ENCODE measurements at places on chromosomes 3 and 15.

DNA sequence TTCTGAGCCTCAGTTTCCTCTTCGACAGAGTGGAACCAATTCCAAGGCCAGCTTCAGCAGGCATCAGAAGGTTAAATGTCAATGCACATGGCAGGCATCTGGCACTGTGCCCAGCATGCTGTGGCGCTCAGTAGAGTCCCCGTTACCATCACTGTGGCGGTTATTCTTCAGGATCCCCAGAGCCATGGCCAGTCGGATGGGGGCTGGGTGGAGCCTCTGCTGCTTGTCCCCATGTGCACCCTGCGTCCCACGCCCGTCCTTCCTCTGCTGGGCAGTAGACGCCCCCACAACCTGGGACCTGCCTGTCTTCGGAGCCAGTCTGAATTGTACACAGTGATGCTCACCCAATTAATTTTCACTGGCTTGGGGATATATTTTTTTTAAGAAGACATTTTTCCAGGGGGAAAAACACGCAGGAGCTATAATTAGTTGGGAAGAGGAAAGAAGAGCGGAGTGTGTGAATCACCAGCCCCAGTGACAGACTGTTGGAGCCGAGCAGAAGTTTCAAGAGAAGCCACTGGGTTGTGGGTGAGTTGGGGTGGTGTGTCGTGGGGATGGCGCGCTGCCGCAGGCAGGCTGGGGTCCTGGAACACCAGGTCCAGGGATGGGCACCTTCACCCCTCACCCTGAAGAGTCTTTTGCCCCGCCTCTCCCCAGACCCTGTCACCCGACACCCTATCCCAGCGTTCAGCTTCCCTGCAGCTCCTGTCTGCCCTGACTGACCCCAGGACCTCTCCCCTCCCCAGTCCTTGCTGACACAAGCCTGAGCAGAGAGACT lies 26.8 kb upstream of the RPL29 start:
- DNase-seq: no peak

GRCh38 chr15:71083349-71083748 lies 31.9 kb upstream of the THSD4 start:
- no peak for DNase-seq

GRCh38 chr15:49620199-49620598 lies 419 bp downstream of the FAM227B start:
- no peak for DNase-seq

DNA sequence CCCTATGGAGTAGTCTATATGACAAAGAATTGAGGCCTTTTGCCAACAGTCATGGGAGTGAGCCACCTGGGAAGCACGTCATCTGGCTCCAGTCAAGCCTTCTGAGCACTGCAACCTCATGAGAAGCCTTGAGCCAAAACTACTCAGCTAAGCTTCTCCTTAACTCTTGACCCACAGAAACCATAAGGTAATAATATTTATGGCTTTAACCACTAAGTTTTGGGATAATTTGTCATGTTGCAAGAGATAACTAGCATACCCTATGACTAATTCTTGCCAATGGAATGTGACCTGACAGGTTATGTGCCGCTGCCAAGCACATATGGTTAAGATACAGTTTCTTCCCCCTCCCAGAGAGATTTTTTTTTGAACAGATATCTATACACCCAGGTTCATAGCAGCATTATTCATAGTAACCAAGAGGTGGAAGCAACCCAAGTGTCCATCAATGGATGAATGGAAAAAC lies 11.8 kb upstream of the SLC6A11 start:
- no peak for DNase-seq

- DNase-seq: no peak
Measured at GRCh38 chr15:79282371-79283251, at the start of gene ANKRD34C. ANKRD34C (plus strand) TSS chr15:79282722; CDS start chr15:79293285, 10,563 bp downstream.

DNA sequence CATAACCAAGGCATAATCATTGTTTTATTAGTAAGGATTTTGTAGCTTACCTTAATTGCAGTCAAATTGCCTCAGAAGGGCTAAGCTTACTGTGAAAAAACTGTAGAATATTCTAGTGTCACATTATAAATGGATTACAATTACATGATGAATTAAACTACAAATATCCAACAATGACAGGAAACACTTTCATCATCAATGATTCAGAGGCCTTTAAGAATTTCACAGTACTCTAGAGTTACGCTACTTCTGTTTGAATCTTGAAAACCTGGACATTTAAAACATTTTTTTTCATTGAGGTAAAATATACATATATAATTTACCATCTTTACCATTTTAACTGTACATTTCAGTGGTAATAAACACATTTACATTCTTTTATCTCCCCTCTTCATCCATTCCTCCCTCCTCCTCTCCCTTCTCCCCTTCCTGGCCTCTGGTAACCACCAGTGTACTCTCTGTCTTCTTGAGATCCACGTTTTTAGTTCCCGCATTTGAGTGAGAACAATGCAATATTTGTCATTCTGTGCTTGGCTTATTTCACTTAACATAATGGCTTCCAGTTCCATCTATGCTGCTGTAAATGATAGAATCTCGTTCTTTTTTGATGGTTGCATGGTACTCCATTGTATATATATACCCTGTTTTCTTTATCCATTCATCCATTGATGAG lies 54.7 kb downstream of the GJD2 start:
- DNase-seq: no peak

GRCh38 chr3:139311557-139311956 lies 32.3 kb upstream of the MRPS22 start:
- DNase-seq: no peak

- DNase-seq: no peak
Measured at GRCh38 chr15:41445399-41445798, 28.5 kb downstream of the RTF1 start.

- DNase-seq: no peak
Measured at GRCh38 chr3:180306155-180306554, 269.4 kb upstream of the PEX5L start.

GRCh38 chr3:88142094-88142624 lies 7.6 kb upstream of the C3orf38 start:
- no peak for DNase-seq

- no peak for DNase-seq
Measured at GRCh38 chr3:72003936-72004335, 219.0 kb upstream of the PROK2 start.
